ENCODE measurements at places on chromosomes 2 and 18.

GRCh38 chr2:27185331-27186026 lies 26.4 kb upstream of the ATRAID start:
- DNase-seq, result no peak
- H3K36me3 ChIP-seq, result no peaks in the 10 kb centered on the region
- no peak overlapping the region for H3K27ac ChIP-seq
- H3K4me3 ChIP-seq, result no peak overlapping the region
- H3K4me1 ChIP-seq, result no peaks in the 10 kb centered on the region
- H3K27me3 ChIP-seq, result peaks cover 46% of the 10 kb centered on the region

DNA sequence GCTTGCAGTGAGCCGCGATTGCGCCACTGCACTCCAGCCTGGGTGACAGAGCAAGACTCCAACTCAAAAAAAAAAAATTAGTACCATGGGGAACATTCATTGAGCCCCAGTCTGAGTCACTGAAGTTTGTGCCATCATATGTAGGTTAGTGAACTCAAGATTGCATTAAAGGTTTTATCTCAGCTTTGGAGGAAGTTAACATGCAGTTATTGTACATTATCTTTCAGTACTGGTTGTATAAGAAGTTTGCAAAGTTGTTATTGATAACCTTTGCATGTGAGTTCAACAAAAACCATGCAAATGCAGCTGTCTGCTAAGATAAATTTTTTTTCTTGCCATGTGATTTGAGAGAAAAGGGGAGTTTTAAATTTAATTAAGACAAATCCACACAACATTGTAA lies 95.7 kb downstream of the MEIS1 start:
- no peak overlapping the region for H3K27ac ChIP-seq
- no peaks in the 10 kb centered on the region for H3K27me3 ChIP-seq
- H3K36me3 ChIP-seq, result no peaks in the 10 kb centered on the region
- H3K4me3 ChIP-seq, result no peak overlapping the region
- no peak for DNase-seq
- no peaks in the 10 kb centered on the region for H3K4me1 ChIP-seq

DNA sequence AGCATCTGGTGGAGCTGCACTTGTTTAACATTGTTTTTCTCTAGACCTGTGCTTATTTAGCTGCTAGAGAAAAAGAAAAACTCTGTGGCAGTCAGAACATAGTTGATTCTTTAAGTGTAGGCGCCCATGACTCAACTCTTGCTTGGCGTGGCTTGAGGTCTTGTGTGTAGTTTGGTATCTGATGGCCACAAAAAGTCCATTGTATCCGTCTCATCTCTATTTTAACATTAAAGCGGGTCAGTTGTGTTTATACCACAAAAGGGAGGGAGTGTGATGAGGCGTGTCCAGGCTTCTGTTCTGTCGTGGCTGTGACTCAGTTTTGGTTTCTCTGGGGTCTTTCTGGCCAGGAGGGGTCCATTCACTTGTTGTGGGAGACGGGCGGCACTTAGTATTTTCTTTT lies 24.2 kb upstream of the UGT1A8 start:
- H3K27me3 ChIP-seq, result peaks cover 4% of the 10 kb centered on the region
- no peak overlapping the region for H3K4me3 ChIP-seq
- no peak for DNase-seq
- H3K4me1 ChIP-seq, result no peaks in the 10 kb centered on the region
- H3K27ac ChIP-seq, result no peak overlapping the region
- no peaks in the 10 kb centered on the region for H3K36me3 ChIP-seq

- no peak for DNase-seq
- no peaks in the 10 kb centered on the region for H3K36me3 ChIP-seq
- no peak overlapping the region for H3K27ac ChIP-seq
- no peaks in the 10 kb centered on the region for H3K27me3 ChIP-seq
- H3K4me1 ChIP-seq, result no peaks in the 10 kb centered on the region
Measured at GRCh38 chr18:4445902-4446301, 9.2 kb downstream of the DLGAP1 start.

GRCh38 chr2:205017381-205017780 lies 472.1 kb downstream of the PARD3B start:
- H3K4me3 ChIP-seq, result no peak overlapping the region
- H3K4me1 ChIP-seq, result no peaks in the 10 kb centered on the region
- DNase-seq, result no peak
- H3K36me3 ChIP-seq, result peaks cover 24% of the 10 kb centered on the region

GRCh38 chr18:64407606-64408005 lies 258.7 kb upstream of the LINC00305 start:
- no peak overlapping the region for H3K4me3 ChIP-seq
- H3K27me3 ChIP-seq, result no peaks in the 10 kb centered on the region
- no peaks in the 10 kb centered on the region for H3K36me3 ChIP-seq
- DNase-seq, result no peak
- no peak overlapping the region for H3K27ac ChIP-seq

DNA sequence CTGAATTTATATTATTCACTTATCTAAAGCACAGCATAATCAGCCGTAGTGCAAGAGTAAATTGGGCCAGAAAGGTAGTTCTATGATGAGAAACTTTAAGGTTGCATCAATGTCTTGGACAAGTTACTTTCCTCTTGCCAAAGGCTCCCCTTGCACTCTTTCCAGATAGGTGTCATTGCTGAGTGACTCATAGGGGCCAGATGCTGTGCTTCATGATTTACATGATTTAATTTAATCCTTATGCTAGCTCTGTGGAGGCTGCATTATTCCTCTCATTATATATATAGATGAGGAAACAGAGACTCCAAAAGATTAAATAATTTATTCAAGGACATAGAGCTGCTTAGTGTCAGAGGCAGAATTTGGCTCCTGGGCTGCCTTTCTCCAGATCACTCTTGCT lies 5.0 kb downstream of the CFAP221 start:
- H3K27ac ChIP-seq, result no peak overlapping the region
- H3K4me3 ChIP-seq, result no peak overlapping the region
- DNase-seq, result no peak

DNA sequence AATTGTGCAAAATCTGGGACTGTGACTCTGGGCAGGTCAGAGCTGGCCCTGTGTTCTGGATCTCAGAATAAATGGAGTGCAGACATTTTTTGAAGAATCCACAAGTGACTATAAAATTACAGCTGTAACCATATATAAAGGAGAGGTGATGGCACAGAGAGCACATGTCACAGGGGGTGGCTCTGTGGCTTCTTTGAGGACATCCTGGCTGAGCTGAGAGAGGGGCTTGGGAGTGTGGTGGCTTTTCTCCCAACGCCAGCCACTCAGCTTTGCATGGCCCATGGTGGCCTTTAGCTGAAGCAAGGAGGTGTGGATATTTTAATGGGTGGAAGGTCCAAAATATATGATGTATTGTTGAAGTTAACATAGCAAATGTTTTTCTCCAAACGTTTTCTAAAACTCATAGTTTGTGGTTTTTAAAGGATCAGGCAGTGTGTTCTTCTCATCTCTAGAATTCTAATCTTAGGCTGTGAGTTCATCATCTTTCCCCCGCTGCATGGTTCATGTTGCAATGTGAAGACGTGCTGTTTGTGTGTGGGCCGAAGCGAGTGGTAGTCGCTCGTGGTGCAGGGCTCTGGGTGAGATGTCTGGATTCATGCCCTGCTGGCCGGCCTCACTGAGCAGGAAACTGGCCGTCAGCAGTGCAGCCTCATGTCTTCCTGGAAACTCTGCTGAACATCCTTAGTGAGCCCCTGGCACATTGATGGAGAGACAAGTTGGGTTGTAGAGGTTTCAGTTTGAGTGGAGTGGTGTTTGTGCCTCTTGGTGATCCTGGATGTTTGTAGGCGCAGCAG lies 109.9 kb downstream of the ZNF236 start:
- no peaks in the 10 kb centered on the region for H3K27me3 ChIP-seq
- H3K27ac ChIP-seq, result no peak overlapping the region
- H3K36me3 ChIP-seq, result peaks cover 35% of the 10 kb centered on the region
- no peaks in the 10 kb centered on the region for H3K4me1 ChIP-seq

- no peak overlapping the region for H3K27ac ChIP-seq
- H3K4me1 ChIP-seq, result peaks cover 15% of the 10 kb centered on the region
- DNase-seq, result no peak
Measured at GRCh38 chr2:64745562-64745961, 91.8 kb upstream of the SERTAD2 start.

GRCh38 chr18:24014062-24014985 lies at the start of gene TTC39C:
TSS of gene TTC39C (plus strand) at chr18:24014754. CDS start at chr18:24014872, 118 bp downstream.
- DNase-seq, result peak; percentile 90
- H3K36me3 ChIP-seq, result peaks cover 35% of the 10 kb centered on the region
- H3K4me1 ChIP-seq, result peaks cover 75% of the 10 kb centered on the region
- peak within 1 kb of the TSS; percentile 97 for H3K4me3 ChIP-seq

Measured in activated naive CD4-positive, alpha-beta T cell treated with anti-CD3 and anti-CD28 coated beads, Interleukin-2, amount 10 ng/mL, durations not matched to agents 7 days and 5 days (primary cell).